Retina (tissue), 1 donor: ENCODE measurements at places on chromosomes 7 and 10.

- peak; percentile 48 for DNase-seq
Observed at GRCh38 chr10:110138197-110138812, 69.1 kb upstream of the MXI1 start.

DNA sequence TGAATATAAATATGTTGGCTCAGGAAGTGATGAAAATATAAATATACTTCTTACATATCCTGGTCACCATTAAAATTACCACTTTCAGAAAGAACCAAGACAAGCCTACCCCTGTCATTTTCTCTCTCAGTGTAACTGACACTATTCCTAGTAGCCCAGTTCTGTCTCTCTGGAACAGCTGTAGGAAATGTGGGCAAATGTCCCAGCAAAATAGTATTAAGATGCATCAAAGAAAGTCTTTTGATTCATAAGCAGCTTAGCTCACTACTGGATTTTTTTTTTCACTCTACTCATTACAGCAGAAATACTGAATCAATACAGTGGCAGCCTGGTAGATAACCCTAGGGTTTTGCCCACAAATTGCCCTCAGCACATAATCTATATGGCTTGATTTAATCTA is 290.9 kb downstream of the DNAJB9 start:
- DNase-seq = no peak

DNA sequence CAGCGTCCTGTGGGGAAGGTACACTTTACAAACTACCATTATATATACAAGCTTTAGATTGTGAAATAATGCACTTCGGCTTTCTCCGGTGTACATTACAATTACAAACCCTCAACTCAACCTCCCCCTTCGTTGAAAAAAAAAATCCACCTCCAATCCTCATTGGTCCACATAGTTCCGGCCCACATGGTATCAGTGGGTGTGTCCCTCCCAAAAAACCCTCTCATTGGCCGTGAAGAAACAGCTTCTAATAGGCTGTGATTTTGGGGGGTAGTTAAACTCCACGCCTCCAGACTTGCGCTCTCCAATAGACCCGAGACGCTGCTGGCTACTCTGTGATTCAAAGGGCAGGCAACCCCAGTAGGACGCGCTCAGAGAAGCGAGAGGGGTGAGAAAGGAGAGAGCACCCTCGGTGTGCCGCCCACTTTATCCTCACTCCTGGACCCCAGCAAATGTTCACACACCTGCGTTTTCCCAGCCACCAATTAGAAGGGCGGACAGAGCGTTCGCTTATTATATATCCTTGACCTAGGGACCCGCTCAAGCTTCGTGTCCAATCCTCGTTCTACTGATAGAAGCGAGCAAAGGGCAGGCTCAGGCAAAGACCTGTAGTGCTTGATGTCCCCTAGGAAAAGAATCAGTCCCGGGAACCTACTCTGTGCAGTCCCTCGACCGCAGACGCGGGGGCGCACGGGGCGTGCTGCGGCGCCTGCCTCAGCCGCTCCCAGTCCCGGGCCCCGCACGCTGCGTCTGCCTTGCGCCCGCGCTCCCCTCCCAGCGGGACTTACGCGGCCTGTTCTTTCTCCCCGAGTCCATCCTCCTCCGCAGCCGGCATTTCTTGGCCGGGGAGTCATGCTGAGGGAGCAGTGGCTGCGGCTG is 991 bp downstream of the PANK1 start:
- peak; percentile 92 for DNase-seq

GRCh38 chr7:41134300-41135255 is 568.3 kb downstream of the INHBA start:
- DNase-seq = no peak

- peak; percentile 54 for DNase-seq
Observed at GRCh38 chr10:119933179-119933578, 40.6 kb downstream of the SEC23IP start.

- no peak for DNase-seq
Observed at GRCh38 chr10:48970046-48970445, 30.4 kb upstream of the LRRC18 start.

- DNase-seq = no peak
Observed at GRCh38 chr7:19209166-19209696, 64.0 kb upstream of the FERD3L start.

- DNase-seq = no peak
Observed at GRCh38 chr10:116716381-116716780, 26.0 kb downstream of the HSPA12A start.

DNA sequence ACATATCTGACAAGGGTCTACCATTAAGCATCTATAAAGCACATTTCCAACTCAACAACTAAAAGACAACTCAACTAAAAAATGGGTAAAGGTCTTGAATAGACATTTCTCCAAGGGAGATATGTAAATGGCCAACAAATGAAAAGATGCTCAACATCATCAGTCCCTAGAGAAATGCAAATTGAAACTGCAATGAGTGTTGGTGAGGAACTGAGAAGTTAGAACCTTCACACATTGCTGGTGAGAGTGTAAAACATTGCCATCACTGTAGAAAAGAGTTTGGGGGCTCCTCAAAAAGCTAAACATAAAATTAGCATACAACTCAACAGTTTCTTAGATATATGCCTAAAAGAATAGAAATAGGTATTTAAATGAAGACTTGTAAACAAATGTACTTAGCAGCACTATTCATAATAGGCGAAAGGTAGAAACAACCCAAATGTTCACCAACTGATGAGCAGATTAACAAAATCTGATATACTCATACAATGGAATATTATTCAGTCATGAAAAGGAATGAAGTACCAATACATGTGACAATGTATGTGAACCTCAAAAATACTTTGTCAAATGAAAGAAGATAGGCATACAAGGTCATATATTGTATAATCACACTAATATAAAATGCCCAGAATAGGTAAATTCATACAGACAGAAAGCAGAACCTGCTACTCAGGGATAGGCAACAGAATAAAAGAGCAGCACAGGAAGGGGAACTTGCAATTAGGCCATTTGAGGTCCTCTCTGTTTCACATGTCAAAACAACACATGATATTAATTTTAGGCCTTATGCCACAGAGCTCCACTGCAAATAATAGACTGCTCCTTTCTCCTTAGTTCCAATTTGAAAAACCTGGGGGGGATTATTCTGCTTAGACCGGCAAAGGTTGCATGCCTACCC is 10.6 kb upstream of the LRRC72 start:
- no peak for DNase-seq

DNA sequence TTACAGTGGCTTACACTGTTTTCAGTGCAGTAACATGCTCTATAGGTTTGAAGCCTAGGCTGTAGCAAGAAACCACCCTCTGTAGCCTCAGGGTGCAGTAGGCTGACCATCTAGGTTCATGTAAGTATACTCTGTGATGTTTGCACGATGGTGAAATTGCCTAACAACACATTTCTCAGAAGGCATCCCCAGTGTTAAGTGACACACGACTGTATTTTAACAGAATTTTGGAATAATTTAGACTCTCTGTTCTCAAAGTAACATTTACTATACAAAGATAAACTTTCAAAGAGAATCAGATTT is 44.6 kb upstream of the BHLHA15 start:
- DNase-seq = no peak

GRCh38 chr10:13891128-13892000 is 304.6 kb downstream of the PRPF18 start:
- peak; percentile 81 for DNase-seq

GRCh38 chr10:74643596-74643975 is 182.8 kb upstream of the KAT6B start:
- DNase-seq = no peak

DNA sequence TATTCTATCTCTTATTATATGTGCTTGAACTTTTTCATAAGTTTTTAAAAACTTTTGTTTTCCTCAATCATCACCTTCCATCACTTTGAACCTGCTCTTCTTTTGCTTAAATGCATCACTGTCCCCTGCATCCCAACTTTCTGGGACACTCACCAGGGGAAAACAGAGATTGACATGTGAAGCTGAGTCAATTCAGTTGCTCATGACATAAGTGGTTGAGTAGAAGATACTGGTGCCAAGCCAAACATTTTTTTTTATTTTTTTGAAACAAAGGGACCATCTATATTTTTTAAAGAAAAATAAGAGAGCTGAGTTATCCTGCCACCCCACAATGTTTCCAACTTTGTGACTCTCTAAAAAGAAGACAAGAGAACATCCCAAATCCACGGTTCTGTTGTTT is 61.8 kb upstream of the AHR start:
- DNase-seq = no peak

DNA sequence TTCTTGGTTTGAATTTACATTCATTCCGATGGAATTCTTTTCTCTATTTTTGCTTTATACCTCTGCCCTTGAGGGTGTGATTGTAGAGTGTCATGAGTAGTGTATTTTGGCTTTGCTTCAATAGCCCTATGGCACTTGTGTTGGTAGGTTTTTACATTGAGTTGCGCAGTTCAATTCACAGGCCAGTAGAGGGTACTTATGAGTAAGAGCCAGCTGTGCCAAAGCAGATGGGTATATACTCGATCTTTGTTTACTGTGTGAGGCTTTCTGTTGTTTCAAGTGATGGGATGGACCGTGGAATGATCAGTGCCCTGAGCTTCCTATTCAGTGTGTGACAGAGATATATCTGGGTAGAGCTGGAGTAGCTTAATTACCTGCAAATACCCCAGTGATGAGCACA is 4.3 kb upstream of the AKR1C3 start:
- no peak for DNase-seq

GRCh38 chr7:55491346-55491745 is 81.0 kb downstream of the VOPP1 start:
- no peak for DNase-seq

DNA sequence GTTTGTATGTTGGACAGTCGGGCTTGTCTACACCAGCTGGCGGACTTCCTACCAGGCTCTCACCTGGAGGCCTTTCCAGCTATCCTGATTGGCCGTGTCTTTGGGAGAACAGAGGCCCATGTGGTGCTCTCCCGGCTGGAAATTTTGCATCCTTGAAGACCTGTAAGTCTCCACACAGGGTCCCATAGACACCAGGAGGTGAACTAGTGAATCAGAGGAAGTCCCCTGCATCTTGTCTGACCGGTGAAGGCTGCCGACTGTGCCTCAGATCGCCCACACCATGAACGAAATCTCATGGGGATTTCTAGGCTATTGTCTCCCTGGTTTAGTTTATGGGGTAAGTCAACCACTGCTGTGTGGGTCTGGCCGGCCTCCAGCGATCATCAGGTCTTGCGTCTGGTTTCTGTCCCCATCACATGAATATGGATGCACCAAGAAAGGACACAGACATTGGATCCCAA is 108.4 kb upstream of the LYZL2 start:
- no peak for DNase-seq

DNA sequence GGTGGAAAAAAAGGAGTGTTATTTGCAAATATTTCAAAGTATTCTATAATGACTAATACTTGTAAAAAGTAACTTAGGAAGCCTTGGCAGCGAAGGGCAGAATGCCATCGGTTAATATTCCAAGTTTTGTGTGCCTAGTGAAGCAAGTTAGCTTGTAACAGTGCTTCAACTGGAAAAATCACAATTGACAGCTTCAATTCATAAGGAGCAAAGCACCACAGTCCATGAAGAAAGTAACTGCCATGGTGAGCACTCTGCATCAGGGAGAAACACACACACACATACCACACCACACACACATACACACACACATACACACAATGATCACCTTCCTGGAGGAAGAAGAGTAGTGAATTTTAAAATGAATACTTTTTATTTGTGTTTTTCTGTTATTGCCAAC is 298.3 kb downstream of the CNTNAP2 start:
- DNase-seq = peak; percentile 40

GRCh38 chr7:151891182-151891581 is 14.3 kb upstream of the PRKAG2 start:
- DNase-seq = no peak

GRCh38 chr10:30752481-30752881 is 122.9 kb upstream of the LYZL2 start:
- DNase-seq = peak; percentile 90

DNA sequence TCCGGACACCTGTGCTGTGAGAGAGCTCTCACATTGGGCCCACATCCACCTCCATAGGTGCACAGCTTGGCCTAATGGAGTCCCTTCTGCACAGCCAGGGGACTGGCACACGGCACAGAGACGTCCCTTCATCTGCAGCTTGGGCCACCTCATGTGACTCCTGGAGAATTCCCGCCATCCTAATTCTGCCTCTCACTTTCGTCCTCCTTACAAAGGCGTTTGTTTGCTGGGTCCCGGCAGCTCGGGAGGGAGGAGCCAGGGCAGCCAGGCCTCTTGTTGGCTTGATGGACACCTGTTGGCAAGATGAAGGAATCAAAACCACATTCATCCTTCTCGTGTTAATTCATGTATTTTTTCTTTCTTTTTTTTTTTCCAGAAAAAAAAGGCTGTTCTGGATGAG is 30.7 kb upstream of the TTYH3 start:
- DNase-seq = no peak

DNA sequence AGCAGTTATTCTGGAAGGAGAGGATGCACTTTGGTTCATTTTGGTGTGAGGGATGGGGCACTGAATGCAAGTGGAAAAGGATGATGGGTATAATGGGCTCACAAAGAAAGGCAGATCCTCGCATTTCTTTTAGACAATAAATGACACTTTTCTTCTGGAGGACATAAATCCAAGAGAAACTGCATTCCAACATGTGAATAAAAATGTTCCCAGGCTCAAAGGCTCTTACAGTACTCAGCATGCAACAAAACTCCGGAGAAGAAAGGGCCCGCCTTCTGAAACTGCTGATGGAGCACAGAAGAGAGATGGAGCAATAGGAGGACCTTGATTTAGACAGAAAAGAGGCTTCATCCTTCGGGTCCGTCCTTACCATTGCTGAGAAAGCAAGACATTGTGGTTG is 538.2 kb upstream of the DPP6 start:
- DNase-seq = no peak

GRCh38 chr10:74748468-74749031 is 77.8 kb upstream of the KAT6B start:
- DNase-seq = no peak

DNA sequence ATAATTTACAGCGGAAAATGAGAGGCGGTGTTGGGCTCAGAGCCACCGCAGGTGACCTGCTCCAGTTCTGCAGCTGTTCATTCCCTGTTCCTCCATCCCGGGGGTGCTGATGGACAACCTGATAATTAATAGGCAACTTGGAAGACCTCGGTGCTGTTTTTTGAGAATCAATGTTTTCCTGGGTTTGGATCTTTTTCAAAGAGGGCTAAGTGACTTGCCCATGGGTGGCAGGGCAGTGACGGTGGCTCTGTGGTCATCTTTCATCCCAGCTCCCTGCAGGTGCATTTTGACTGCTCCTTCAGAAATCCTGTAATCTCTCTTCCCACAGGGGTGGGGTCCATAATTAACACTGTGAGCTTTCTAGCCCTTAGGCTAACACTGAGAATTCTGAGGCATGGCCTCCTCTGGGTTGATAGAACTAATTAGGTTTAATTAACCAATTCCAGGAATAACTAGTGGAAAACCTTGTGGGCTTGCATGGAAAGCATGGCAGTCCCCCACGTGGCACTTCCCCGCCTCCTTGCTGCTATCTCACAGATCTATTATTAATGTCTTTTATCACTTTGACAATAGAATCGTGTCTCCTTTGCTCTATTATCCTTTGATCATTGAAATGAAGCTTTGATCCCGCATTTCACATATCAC is 217.9 kb downstream of the GLRX3 start:
- DNase-seq = no peak
